ENCODE measurements at places on chromosomes 2 and 18.

- no peak for DNase-seq
- no peak overlapping the region for H3K4me3 ChIP-seq
Observed at GRCh38 chr18:13260935-13261640, 42.5 kb downstream of the LDLRAD4 start.

GRCh38 chr2:146506851-146507250 is 1338.0 kb upstream of the ACVR2A start:
- H3K4me1 ChIP-seq, result no peaks in the 10 kb centered on the region
- H3K4me3 ChIP-seq, result no peak overlapping the region
- no peaks in the 10 kb centered on the region for H3K27me3 ChIP-seq
- no peak overlapping the region for H3K27ac ChIP-seq
- H3K36me3 ChIP-seq, result no peaks in the 10 kb centered on the region
- no peak for DNase-seq

- H3K36me3 ChIP-seq, result no peaks in the 10 kb centered on the region
- no peaks in the 10 kb centered on the region for H3K27me3 ChIP-seq
- DNase-seq, result no peak
- no peak overlapping the region for H3K27ac ChIP-seq
- no peak overlapping the region for H3K4me3 ChIP-seq
Observed at GRCh38 chr2:223856584-223856983, 19.2 kb upstream of the AP1S3 start.

- no peak overlapping the region for H3K4me3 ChIP-seq
- no peaks in the 10 kb centered on the region for H3K36me3 ChIP-seq
- H3K4me1 ChIP-seq, result no peaks in the 10 kb centered on the region
- no peak overlapping the region for H3K27ac ChIP-seq
Observed at GRCh38 chr2:196565106-196565765, 74.3 kb upstream of the CCDC150 start.

DNA sequence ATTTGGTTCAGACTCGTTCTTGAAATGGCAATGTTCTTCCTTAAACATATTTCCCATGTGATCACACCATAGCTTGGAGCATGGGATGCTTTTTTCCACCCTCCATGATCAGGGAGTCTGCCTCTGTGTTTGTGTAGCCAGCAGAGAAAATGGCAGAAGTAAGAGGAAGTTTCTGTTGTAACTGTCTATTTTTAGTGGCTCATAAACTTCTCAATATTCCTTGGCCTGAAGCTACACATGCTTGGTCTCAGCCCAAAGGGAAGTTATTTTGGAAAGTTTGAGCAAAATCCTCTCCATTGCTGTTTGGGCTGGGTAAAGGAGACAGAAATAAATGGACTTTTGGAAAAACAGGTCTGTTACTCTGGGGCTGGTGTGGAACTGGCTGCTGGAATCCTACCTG is 33.4 kb upstream of the ITGA6 start:
- DNase-seq, result no peak
- H3K4me3 ChIP-seq, result no peak overlapping the region
- H3K36me3 ChIP-seq, result no peaks in the 10 kb centered on the region
- no peaks in the 10 kb centered on the region for H3K27me3 ChIP-seq

- peaks cover 5% of the 10 kb centered on the region for H3K36me3 ChIP-seq
- peak; percentile 21 for DNase-seq
- no peaks in the 10 kb centered on the region for H3K27me3 ChIP-seq
- H3K4me3 ChIP-seq, result no peak overlapping the region
- H3K27ac ChIP-seq, result no peak overlapping the region
Observed at GRCh38 chr2:215652388-215652787, 216.5 kb upstream of the FN1 start.

DNA sequence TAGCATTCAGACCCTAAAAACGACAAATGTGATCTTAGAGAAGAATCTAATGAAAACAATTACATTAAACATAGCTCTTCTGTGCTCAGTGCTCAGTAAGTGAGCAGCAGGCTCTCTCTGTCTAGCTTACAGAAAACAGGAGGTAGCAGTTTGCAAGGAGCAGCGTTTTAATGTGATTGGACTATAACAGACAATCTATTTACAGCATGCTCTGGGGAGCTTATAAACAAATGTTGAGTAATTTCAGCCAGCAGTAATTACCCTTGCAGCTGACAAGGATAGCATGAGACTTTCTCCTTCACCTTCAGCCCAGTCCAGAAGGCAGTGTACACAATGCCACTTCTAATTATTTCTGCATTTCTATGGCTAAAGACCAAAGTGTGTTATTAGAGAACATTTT is 270.4 kb downstream of the FIGN start:
- H3K27ac ChIP-seq, result no peak overlapping the region
- no peak overlapping the region for H3K4me3 ChIP-seq
- peak; percentile 85 for DNase-seq
- no peaks in the 10 kb centered on the region for H3K27me3 ChIP-seq
- no peaks in the 10 kb centered on the region for H3K4me1 ChIP-seq

DNA sequence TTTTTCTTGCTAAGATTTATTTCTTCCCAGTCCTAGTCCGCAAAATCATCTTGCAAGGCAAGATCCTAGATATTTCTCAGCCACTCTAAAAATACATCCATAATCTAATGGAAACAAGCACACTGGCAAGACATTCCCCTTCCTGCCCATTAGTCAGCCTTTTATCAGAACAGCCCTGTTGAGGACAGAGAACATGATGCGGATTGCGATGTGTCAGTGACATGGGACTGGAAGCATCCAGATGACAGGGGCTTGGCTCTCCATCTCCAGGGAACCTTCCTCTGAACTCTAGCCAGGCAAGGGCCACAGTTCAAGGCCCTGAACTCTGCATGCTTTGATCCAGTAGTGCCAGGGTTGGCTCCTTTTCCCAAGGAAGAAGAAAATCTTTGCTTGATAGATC is 70.0 kb downstream of the VSNL1 start:
- H3K4me3 ChIP-seq, result no peak overlapping the region
- no peaks in the 10 kb centered on the region for H3K36me3 ChIP-seq
- no peak overlapping the region for H3K27ac ChIP-seq
- no peaks in the 10 kb centered on the region for H3K4me1 ChIP-seq

DNA sequence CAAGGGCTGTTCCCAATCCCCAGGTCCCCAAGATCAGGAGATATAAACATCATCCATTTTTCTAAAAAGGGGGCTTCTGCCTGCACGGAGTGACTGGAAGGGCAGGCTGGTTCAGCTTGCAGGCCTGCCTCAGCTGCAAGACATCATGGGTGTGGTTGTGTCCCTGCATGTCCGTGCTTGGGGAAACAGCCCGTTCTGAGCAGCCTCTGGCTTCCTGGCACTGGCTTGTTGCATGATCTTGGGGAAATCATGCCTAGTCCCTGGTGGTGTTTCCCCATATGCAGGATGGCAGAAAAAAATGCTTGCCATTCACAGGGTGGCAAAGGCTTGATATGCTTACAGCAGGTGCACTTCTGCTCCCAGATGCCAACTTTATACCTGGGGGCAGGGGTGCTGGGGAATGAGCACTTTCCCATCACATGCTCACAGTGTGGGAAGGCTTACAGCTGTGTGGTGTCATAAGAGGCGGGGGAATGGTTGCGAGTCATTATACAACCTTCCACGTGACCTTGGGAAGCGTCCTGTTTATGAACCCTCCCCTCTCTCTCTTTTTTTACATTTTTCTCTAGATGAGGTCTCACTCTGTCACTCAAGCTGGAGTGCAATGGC is 7.2 kb downstream of the PCARE start:
- H3K27me3 ChIP-seq, result peaks cover 6% of the 10 kb centered on the region
- DNase-seq, result no peak
- H3K27ac ChIP-seq, result no peak overlapping the region
- no peak overlapping the region for H3K4me3 ChIP-seq
- H3K36me3 ChIP-seq, result no peaks in the 10 kb centered on the region

- H3K27ac ChIP-seq, result no peak overlapping the region
- DNase-seq, result no peak
- no peaks in the 10 kb centered on the region for H3K36me3 ChIP-seq
- H3K4me1 ChIP-seq, result no peaks in the 10 kb centered on the region
- H3K4me3 ChIP-seq, result no peak overlapping the region
Observed at GRCh38 chr2:6283259-6283658, 582.4 kb downstream of the CMPK2 start.

DNA sequence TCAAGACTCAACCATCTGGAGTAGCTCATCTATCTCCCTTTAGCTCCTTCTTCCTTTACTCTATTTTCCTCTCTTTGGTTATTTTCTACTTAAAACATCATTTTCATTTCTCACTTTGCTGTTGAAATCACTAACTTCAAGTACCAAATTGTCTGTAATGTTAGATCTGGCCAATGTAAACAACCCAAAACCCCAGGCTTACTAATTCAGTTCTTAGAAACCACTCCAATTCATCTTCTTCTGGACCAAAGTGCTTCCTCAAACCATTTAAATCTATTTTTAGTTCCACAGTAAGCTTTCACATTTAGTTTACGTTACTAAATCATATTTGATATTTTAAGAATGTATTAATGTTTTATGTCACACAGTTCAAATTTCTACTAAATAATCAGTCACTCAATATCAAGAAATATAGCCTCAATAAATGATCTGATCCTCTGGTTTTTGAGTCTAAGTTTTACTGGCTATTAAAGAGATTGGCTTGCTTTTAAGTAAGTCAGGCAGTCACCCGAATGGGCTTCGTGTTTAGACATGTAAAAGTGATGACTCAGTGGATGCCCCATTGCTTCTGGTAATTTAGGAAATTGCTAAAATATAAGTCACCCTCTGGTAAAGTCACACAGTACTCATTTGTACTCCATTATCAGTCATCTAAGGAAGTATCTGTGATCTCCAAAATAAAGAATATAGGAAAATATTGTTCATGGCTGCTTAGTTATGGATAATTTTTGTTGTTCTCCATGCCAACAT is 527.2 kb upstream of the SOX11 start:
- H3K4me3 ChIP-seq, result no peak overlapping the region
- no peaks in the 10 kb centered on the region for H3K27me3 ChIP-seq
- H3K27ac ChIP-seq, result peak overlapping the region; percentile 34
- peaks cover 1% of the 10 kb centered on the region for H3K4me1 ChIP-seq

GRCh38 chr2:61993422-61994024 is 88.0 kb downstream of the COMMD1 start:
- H3K4me1 ChIP-seq, result peaks cover under 1% of the 10 kb centered on the region
- DNase-seq, result peak; percentile 60
- H3K4me3 ChIP-seq, result no peak overlapping the region
- H3K27ac ChIP-seq, result no peak overlapping the region

- H3K27ac ChIP-seq, result no peak overlapping the region
- no peaks in the 10 kb centered on the region for H3K27me3 ChIP-seq
Observed at GRCh38 chr18:27769152-27769551, 407.8 kb downstream of the CDH2 start.

GRCh38 chr2:42770288-42771131 is 6.6 kb upstream of the OXER1 start:
- H3K27ac ChIP-seq, result no peak overlapping the region
- no peaks in the 10 kb centered on the region for H3K27me3 ChIP-seq
- H3K4me3 ChIP-seq, result no peak overlapping the region
- no peaks in the 10 kb centered on the region for H3K4me1 ChIP-seq
- H3K36me3 ChIP-seq, result no peaks in the 10 kb centered on the region
- peak; percentile 50 for DNase-seq

GRCh38 chr2:204947405-204947804 is 402.1 kb downstream of the PARD3B start:
- H3K27me3 ChIP-seq, result no peaks in the 10 kb centered on the region
- no peak overlapping the region for H3K4me3 ChIP-seq
- DNase-seq, result no peak
- peaks cover 2% of the 10 kb centered on the region for H3K4me1 ChIP-seq

DNA sequence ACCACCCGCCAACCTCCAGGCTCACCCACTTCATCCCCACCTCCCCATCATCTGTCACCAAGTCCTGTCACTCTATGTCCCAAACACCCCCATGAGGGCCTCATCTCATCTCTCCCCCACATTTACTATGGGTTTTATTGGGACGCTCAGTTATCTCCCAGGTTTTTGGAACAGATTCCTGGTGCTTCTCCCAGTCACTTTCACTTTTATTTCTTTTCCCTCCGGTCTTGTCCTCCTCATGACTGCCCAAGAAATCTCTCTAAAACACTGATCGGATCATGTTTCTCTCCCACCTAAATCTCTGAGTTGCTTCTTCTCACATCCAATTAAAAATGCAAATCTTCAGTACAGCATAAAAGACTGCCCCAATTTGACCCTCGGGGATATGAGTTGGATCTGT is 273.1 kb downstream of the PHLPP1 start:
- no peaks in the 10 kb centered on the region for H3K36me3 ChIP-seq
- H3K27ac ChIP-seq, result no peak overlapping the region
- no peaks in the 10 kb centered on the region for H3K4me1 ChIP-seq
- peaks cover 5% of the 10 kb centered on the region for H3K27me3 ChIP-seq
- no peak for DNase-seq
- peak overlapping the region; percentile 66 for H3K4me3 ChIP-seq

DNA sequence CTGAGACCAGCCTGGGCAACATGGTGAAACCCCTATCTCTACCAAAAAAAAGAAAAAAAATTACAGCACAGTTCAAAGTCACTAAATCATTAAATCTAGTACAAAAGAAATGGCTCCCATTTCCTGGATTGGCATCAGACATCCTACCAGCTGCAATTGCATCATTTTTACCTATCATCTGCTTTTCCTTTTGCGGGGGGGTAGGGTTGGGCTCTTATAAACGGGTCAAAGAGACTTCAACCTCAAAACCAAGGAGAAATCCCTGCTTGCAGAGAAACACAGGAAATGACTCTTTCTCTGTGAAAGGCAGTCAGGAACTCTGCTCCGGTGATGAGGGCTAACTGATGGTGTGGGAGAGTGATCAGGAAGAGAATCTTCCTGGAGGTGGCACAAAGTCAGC is 45.3 kb upstream of the RFX8 start:
- no peak overlapping the region for H3K4me3 ChIP-seq
- no peaks in the 10 kb centered on the region for H3K27me3 ChIP-seq
- peaks cover 9% of the 10 kb centered on the region for H3K4me1 ChIP-seq

DNA sequence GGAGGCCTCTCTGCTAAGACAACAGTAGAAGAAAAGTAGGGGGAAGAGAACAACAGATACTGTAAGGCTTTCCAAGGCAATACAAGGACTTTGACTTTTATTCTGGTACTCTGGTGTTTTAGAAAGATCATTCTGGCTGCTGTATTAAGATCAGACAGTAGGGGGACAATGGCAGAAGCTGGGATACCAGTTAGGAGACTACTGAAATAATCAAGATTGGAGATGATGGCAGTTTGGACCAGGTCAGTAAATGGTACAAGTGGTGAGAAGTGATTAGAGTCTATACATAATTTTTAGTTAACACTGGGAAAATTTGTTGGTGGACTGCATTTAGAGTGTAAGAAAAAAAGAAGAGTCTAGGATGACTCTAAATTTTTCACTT is 139.7 kb downstream of the ROCK1 start:
- H3K4me1 ChIP-seq, result no peaks in the 10 kb centered on the region
- H3K27ac ChIP-seq, result no peak overlapping the region
- H3K27me3 ChIP-seq, result no peaks in the 10 kb centered on the region
- peak; percentile 55 for DNase-seq
- no peak overlapping the region for H3K4me3 ChIP-seq

GRCh38 chr2:608297-608696 is 68.9 kb downstream of the TMEM18 start:
- H3K27ac ChIP-seq, result no peak overlapping the region
- no peak overlapping the region for H3K4me3 ChIP-seq
- H3K36me3 ChIP-seq, result no peaks in the 10 kb centered on the region
- no peaks in the 10 kb centered on the region for H3K4me1 ChIP-seq
- DNase-seq, result no peak

Measured in mesenchymal stem cell (in vitro differentiated cells and primary cell).